Liver (tissue), 10 donors: ENCODE measurements at places on chromosomes 6 and 20. TPM values are rescaled to one million over a fixed set of nuclear protein-coding genes. Genes with fewer than 3 reads are reported as not detected.
A peak's percentile ranks its signal among the peaks of the same experiment; 100 is the strongest.

GRCh38 chr6:81843302-81843701, 90.8 kb upstream of the TENT5A start:
- DNase-seq, result no peak
- no peaks in the 10 kb centered on the region for H3K36me3 ChIP-seq
- H3K27ac ChIP-seq, result no peak overlapping the region
- no peaks in the 10 kb centered on the region for H3K4me1 ChIP-seq
- no peaks in the 10 kb centered on the region for H3K27me3 ChIP-seq
- H3K4me3 ChIP-seq, result no peak overlapping the region

Gene DEFB132
- not detected for total RNA-seq

DNA sequence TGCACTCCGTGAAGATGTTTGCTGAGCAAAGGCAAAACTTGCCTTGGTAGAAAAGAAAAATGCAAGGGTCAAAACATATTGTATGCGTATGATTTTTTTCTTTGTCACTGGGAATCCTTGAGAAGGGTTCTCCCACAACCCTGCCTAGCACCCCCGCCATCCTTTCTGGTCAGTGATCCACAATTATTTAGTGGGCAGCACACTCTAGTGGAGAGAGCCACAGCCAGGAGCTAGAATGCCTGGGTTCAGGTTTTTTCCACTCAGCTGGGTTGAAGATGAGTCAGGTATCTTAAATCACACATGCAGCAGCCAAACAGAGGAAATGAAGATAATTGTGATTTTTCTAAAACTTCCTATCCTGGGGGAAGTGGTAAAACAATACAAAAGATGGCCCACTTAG, 243.1 kb downstream of the PKHD1 start:
- H3K27ac ChIP-seq, result no peak overlapping the region
- no peaks in the 10 kb centered on the region for H3K27me3 ChIP-seq
- no peaks in the 10 kb centered on the region for H3K36me3 ChIP-seq

DNA sequence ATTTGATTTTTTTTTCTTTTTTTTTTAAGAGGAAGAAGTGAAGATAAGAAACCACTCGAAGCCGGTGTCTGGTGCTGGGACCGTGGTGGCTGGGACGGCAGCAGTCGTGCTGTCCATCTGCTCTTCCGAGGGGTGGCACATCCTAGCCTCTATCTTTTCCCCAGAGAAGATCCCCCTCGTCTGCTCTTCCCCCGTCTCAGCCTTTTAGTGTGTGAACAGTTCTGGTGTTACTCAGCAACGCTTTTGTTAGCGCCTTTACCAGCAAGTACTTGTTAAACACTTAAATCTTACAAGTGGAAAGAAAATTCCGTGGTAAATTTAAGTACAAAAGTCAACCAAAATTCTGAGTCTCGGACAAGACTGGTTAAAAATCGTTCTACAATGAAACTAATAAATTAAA, 90.1 kb downstream of the RSPH3 start:
- no peaks in the 10 kb centered on the region for H3K4me1 ChIP-seq
- no peaks in the 10 kb centered on the region for H3K27me3 ChIP-seq
- H3K27ac ChIP-seq, result no peak overlapping the region
- no peaks in the 10 kb centered on the region for H3K36me3 ChIP-seq

Gene LRRN4
- 0.14 TPM for total RNA-seq

GRCh38 chr6:111973927-111974639, 79.8 kb upstream of the CCN6 start:
- H3K27me3 ChIP-seq, result no peaks in the 10 kb centered on the region
- H3K27ac ChIP-seq, result no peak overlapping the region
- no peak for DNase-seq
- no peak overlapping the region for H3K4me3 ChIP-seq
- H3K4me1 ChIP-seq, result no peaks in the 10 kb centered on the region
- no peaks in the 10 kb centered on the region for H3K36me3 ChIP-seq

DNA sequence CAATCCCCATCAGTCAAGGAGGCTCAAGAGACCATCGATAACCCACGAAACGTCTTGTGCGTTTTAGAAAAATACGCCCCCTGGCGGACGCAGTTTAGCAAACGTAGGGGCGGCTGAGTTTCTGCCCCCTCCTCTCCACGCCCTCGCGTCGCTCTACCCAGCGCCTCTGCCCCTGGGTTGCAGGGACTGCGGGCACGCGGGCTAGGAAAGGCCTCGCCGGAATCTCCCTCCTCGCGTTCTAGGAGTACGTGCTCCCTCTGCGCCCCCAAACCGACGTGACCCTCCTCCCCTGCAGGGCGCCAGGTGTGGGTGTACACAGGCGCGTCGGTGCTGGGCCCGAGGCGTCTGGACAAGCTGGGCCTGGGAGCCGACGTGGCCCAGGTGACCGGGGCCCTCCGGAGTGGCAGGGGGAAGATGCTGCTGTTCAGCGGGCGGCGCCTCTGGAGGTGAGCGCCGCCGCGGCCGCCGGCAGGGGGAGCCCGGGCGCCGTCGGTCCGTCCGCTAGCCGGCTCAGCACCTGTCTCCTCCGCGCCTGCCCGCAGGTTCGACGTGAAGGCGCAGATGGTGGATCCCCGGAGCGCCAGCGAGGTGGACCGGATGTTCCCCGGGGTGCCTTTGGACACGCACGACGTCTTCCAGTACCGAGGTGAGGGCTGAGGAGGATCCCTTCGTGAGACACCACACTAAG, 5.3 kb downstream of the MMP9 start:
- peaks cover 9% of the 10 kb centered on the region for H3K4me1 ChIP-seq
- no peaks in the 10 kb centered on the region for H3K36me3 ChIP-seq
- peaks cover 12% of the 10 kb centered on the region for H3K27me3 ChIP-seq
- DNase-seq, result peak; percentile 59
- H3K4me3 ChIP-seq, result no peak overlapping the region

DNA sequence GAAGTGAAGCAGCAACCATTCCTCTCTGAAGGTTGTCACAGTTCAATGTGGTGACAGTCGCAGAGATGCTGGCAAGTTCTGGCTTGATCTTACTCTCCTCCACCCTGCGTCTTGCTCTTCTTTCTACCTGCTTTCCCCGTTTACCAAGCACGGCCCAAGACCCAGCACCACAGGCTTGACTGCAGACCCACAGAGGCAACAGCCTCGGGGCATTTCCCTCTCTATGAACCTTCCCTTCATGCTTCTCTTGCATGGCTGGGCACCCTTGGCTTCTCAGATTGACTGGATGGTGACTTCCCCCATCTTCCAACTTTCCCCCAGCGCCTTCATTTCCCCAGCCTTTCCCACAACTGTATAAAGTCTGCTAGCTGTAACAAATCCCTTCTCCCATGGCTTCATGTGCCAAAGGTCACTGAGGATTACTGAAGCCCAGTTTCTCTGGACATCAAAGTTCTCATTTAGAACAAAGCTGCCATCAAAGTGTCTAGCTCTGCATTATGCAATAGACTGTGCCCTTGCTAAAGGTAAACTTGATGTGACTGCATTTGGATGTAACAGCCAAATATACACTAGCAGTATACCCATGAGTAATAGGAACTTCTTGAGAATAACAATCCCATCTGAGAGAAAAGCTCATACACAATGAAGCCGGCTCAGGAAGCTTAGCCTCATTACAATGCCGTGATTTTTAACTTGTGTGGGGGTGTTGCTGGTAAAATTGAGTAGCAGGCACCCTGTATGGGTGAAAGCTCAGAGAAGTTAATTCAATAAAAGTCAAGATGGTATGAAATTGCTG, 723.1 kb upstream of the FLRT3 start:
- no peak overlapping the region for H3K4me3 ChIP-seq
- no peaks in the 10 kb centered on the region for H3K27me3 ChIP-seq
- no peaks in the 10 kb centered on the region for H3K36me3 ChIP-seq
- no peaks in the 10 kb centered on the region for H3K4me1 ChIP-seq
- no peak overlapping the region for H3K27ac ChIP-seq

Gene LPIN3
- 19.8 TPM for total RNA-seq
